ENCODE measurements at places on chromosomes 2 and 18.

DNA sequence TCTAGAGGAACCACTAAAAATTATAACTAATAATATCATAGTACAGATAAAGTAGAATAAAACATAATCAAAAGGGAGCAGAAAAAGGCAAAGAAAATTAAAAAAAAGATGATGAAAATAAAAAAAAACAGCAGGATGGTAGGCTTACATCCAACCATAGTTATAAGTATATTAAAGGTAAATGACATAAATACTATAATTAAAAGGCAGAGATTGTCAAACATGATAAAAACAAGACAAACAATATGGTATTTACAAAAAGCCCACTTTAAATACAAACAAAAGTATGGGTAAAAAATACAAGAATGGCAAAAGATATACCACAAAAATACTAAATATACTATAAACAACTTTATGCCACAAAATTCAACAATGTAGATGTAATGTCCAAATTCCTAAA, 24.4 kb downstream of the CCDC148 start:
- DNase-seq: no peak

DNA sequence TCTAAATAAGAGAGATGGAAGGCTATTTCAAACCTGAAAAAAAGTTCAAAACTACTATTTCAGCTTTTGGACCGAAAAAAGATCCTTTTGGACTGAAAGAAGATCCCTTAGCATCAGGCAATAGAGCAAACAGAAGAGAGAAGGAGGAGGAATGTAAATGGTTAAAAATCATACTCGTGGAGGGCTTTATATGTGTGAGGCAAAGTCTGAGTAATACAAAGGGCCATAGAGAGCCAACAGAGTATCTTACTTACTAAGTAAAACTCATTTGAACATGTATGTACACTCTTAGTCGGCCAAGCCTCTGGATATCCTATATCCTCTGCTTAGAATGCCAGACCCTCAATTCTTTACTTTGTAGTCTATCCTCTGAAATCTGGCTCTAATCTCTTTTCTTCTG, 55.7 kb downstream of the ITSN2 start:
- no peak for DNase-seq

- no peak for DNase-seq
Observed at GRCh38 chr18:70622622-70623419, 334.0 kb downstream of the SOCS6 start.

- DNase-seq: no peak
Observed at GRCh38 chr2:106960683-106961161, 74.8 kb upstream of the ST6GAL2 start.

DNA sequence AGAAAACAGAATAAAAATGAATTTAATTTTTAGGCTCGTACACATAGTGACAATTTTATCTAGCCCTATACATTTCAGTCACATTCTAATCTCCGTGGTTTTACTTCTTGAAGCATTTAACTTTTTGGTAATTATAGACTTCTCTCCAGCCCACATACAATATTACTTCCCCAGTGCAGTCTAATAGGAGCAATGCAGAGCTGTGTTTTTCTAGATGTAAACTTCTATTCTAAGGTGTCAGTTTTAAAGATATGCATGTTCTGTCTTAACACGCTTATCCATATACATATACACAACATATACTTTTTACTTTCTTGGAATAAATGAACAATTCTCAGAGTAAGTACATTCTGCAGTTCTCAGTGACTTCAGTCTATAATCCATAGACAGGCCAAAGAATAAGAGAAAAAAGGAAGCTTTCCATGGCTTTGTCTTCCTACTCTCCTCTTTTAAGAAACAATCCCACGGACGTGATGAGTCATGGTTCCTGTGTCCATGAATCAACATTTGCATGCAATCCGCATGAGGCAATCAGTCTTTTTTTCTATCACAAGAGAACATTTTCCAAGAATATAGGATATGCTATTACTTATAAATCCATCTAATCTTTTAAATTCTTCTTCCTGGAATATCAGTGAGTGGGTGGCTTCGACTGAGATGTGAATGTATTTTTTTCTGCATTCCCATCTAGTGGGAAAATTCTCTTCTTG, 42.8 kb downstream of the CCDC102B start:
- DNase-seq: no peak

DNA sequence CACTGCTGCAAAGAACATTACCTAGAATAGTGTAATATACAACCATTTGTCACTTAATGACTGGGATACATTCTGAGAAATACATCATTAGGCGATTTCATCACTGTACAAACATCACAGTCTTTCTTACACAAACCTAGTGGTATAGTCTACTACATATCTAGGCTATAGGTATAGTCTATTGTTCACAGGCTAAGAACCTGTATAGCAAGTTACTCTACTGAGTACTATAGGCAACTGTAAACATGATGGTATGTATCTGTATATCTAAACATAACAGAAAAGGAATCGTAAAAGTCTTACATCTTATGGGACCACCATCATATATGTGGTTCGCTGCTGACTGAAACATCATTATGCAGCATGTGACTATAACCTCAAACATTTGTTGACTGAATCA, 21.4 kb downstream of the SP3 start:
- DNase-seq: no peak

GRCh38 chr18:53689886-53690285, 534.6 kb downstream of the MBD2 start:
- no peak for DNase-seq

- no peak for DNase-seq
Observed at GRCh38 chr2:3299703-3300102, 77.9 kb downstream of the EIPR1 start.

DNA sequence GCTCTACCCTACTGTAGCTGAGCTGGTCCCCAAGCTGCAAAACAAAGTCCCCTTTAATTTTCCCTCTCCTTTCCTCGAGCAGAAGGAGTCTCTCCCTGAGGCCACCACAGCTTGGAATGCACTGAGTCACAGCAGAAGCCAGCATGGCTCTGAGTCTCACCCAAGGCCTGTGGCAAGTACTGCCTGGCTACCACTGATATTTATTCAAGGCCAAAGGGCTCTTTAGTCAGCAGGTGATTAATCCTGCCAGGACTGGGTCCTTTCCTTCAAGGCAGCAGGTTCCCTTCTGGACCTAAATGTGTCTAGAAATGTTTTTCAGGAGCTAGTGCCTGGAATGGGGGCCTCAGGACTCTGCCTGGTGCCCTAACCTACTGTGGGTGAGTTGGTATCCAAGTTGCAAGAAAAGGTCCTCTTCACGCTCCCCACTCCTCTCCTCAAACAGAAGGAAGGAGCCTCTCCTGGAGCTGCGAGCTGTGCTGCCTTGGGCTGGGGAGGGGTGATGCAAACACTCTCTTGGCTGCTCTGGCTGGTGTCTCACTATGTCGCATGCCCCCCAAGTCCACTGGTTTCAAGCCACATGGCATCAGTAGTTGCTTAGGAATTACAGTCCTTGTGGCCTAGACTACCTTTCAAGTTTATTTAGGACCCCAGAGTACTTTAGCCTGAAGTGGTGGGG, 53.4 kb downstream of the CD28 start:
- no peak for DNase-seq

GRCh38 chr2:53856272-53856671, 3.5 kb downstream of the GPR75 start:
- no peak for DNase-seq

DNA sequence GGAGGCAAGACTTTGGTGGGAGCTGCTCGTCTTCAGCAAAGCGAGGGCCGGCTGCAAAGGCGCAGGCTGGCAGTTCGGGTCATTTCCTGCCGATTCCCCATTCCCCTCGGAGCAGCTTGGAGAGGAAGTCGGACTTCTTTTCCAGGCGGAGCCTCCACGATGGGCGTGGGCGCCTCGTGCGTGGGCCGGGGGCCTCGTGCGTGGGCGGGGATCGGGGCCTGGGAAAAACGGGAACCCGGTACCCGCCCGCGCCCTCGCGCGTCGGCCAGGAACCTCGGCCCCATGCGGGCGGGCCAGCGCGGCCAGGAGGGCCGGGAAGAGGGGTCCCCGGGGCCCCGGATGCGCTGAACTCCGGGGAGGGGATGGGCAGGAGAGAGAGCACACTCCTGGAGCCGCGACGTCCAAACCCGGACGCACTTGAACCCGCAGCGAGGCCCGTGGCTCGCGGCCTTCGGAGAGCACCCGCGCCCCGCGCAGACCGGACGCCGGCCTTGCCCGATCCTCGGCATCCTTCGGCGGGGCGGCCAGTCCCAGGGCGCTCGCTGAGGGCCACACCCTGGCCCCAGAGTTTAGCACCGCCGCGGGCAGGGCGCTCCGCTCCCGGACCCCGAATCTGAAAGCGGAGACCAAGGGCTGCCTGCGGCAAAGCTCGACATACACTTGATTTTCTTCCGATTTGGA, 368.4 kb downstream of the MTX2 start:
- no peak for DNase-seq

GRCh38 chr2:86770816-86771301, 19.9 kb downstream of the CD8A start:
- no peak for DNase-seq

- no peak for DNase-seq
Observed at GRCh38 chr18:31720867-31721266, 36.5 kb upstream of the B4GALT6 start.

DNA sequence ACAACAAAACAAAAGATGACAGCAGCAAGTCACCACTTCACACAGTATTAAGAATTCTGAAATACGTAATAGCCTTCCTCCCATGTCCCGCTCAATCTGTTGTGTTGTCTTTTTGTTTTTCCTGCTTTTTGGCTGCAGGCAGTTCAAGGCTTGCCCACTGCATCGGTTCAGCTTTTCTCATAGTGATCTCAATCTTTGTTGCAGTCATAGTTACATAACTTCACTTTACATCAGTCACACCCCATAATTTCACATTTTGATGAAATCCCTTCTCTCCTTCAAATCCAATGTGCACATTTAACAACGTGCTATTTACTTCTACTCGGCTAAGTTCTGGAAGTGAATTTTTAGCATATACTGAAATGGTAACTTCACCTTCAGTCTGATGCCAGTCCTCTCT, 33.8 kb upstream of the HAAO start:
- no peak for DNase-seq
